Progenitor cell of endocrine pancreas (in vitro differentiated cells): ENCODE measurements at places on chromosomes 13 and 19. TPM values are rescaled to one million over a fixed set of nuclear protein-coding genes. Genes with fewer than 3 reads are reported as not detected.

GRCh38 chr19:35029737-35030256 is 473 bp upstream of the SCN1B start:
- H3K4me1 ChIP-seq = peaks cover 6% of the 10 kb centered on the region
- H3K4me3 ChIP-seq = peak overlapping the region; percentile 21
- DNase-seq = no peak
- H3K36me3 ChIP-seq = peaks cover 11% of the 10 kb centered on the region

DNA sequence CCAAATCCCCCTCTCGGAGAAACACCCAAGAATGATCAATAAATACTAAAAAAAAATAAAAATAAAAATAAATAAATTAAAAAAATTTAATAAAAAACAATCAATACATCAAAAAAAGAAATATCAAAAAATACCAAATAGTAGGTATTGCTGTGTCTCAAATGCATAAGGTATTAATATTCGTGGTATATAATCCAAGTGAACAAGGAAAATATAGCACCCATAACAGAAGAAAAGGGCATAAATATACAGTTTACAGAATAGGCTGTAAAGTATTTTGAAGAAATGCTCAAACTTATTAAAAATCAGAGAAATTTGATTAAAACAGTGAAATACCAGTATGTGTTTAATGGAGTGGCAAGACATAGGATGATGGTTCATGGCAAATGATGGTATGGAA is 7.6 kb upstream of the ZNF227 start:
- peaks cover 14% of the 10 kb centered on the region for H3K27me3 ChIP-seq
- H3K4me3 ChIP-seq = no peak overlapping the region
- H3K27ac ChIP-seq = no peak overlapping the region
- peaks cover 3% of the 10 kb centered on the region for H3K36me3 ChIP-seq

DNA sequence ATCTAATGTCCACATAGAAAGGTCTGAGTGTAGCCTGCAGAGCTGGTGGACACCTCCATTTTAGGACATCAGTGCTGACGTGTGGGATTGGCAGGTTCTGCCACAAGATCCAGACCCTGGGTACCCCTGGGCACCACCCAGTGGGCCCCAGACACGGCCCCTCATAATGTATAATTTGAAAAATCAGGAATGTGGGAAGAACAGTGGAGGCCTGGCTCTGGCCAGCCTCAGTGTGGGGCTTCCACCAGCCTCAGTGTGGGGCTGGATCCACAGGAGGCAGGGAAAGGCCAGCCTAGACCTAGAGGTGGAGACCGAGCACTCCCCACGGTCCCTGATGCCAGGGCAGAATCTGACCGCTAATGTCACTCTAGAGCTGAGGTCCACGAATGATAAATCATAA is 150.7 kb upstream of the SOX1 start:
- H3K4me1 ChIP-seq = peaks cover 3% of the 10 kb centered on the region
- H3K27ac ChIP-seq = no peak overlapping the region
- H3K27me3 ChIP-seq = peaks cover 58% of the 10 kb centered on the region
- no peaks in the 10 kb centered on the region for H3K36me3 ChIP-seq

Gene MBD3L1
- not detected in 2 replicates for total RNA-seq

Gene KLF1
- total RNA-seq = not detected in 2 replicates
